ENCODE measurements at places on chromosomes 6 and 20.

DNA sequence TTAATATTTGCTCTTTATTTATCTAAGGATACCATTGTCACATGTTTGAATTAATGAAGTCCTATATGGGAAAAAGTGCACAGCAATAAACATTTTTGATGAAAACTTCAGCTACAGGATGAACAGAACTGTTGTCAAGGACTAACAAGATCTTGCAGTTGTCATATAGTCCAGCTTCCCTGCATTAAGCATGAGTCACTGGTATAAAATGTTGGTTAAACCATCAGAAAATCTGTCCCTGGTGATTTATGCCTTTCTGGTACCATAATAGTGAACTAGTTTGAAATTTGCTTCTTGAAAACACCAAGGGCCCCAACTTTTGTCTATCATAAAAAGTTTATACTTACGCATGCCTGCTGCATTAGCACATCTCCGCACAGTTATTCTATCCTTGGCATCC is 60.4 kb upstream of the RSPO3 start:
- no peak for DNase-seq

- DNase-seq: no peak
Observed at GRCh38 chr20:20562507-20562906, 149.9 kb downstream of the RALGAPA2 start.

DNA sequence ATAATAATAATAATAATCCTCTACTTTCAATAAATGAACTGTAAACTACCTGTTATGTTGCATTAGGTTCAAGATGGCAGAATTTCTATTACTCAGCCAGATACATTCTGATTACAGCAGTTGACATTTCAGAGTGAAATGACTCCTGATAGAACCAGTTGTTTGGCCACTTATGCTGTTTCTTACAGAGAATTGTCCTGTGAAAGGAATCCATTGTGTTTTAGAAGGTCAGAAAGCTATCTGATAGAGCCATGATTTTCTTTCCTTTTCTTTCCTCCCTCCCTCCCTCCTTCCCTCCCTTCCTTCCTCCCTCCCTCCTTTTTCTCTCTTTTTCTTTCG is 16.6 kb downstream of the GJA10 start:
- no peak for DNase-seq

- no peak for DNase-seq
Observed at GRCh38 chr6:5333658-5334057, 72.3 kb downstream of the FARS2 start.

DNA sequence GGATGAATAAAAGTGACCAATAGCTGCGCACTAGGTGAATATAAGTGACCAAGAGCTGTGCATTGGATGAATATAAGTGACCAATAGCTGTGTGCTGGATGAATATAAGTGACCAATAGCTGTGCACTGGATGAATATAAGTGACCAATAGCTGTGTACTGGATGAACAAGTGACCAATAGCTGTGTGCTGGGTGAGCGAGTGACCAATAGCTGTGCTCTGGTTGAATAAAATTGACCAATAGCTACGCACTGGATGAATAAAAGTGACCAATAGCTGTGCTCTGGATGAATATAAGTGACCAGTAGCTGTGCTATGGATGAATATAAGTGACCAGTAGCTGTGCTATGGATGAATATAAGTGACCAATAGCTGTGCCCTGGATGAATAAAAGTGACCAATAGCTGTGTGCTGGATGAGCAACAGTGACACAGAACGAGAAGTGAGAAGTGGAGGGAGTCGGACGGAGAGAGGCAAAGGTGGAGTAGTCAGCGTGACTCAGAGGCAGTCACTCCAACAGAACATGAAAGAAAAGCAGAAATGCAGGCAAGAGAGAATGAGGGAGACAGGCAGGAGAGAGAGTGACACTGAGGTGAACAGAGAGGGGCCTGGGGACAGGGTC is 38.5 kb downstream of the RBM38 start:
- DNase-seq: peak; percentile 60

- peak; percentile 11 for DNase-seq
Observed at GRCh38 chr6:35064757-35065440, 76.2 kb downstream of the TCP11 start.

DNA sequence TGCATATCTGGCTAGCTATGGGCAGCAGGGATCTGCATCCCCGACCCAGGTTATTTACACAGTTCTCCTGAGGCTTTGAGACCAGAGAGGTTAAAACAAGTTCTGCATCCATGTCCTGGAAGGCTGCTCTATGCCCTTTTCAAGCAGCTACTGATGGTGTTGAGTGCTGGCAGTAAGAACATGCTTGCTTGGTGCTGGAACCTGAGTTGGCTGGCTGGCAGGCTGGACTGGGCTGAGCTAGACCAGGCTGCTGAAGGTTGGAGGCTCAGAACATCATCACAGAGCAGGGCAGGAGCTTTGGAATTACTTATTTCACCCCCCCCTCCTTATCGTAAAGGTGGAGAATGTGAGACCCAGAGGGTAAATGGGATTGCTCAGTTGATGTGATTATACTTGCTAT is 16.9 kb upstream of the LRFN2 start:
- no peak for DNase-seq

- no peak for DNase-seq
Observed at GRCh38 chr6:73389854-73390253, 4.8 kb upstream of the DDX43 start.

DNA sequence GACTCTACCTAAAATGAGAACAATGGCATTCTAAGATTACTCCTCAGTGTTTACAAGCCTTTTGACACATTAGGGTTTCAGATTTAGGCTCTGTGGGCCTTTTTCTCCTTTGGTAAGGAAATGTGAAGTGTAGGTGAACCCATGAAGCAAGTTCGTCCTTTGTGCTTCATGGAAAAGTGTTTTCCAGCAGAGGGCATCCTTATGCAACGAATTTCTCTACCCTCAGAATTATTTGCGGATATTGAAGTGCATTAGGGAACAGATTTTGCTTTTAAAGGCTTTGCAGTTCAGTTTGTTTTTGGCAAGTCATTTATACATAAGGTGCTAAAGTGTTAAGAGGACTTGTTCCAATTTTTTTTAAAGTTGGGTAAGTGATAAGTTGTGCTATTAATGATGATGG is 55.7 kb upstream of the FERMT1 start:
- DNase-seq: no peak

DNA sequence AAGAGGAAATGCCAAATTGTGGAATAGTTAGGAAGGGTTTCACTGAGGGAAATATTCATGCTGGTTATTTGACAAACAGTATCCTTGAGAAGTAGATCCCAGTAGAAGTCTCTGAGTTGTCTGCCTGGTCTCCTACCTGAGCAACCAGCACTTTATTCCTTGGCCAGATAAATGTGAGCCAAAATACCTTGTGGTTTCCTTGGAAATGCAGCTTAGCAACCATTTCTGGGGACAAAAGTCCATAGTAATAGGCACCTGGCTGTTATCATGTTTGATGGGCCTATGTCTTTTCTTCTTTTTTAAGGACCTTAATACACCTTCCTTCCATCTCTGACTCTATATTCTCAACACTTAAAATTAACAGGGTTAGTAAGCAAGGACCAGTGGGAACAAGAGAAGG is 217.1 kb upstream of the MARCKS start:
- no peak for DNase-seq

DNA sequence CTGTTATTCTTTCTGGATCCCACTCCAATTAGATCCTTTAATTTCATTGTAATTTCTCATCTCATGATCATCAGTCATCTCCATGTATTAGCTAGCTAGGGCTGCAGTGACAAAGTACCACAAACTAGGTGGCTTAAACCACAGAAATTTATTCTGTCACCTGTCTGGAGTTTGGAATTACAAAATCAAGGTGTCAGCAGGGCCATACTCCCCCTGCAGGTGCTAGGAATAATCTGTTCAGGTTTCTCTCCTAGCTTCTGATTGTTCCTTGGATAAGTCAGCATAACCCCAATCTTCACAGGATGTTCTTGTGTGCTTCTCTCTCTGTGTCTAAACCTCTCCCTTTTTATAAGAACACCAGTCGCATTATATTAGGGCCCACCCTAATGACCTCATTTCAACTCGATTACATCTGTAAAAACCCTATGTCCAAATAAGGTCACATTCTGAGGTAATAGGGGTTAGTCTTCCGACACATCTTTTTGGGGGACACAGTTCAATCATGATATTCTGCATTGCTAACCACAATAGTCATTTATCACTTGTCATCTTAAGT is 40.5 kb downstream of the BEND6 start:
- DNase-seq: no peak

DNA sequence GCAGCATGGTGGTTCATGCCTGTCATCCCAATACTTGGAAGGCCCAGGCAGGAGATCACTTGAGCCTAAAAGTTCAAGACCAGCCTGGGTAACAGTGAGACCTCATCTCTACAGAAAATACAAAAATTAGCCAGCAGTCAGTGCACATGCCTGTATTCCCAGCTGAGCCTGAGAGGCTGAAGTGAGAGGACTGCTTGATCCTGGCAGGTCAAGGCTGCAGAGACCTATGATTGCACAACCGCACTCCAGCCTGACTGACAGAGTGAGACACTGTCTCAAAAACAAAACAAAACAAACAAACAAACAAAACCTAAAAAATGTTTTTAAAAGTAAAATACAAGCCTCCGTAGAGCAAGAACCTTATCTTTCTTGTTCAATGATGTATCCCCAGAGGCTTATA is 6.0 kb downstream of the CEP85L start:
- no peak for DNase-seq

GRCh38 chr6:134288538-134289203 is 29.2 kb downstream of the SGK1 start:
- DNase-seq: no peak

GRCh38 chr20:63553933-63554290 is at the start of gene FNDC11:
FNDC11 (plus strand) TSS chr20:63554159; CDS start chr20:63555664, 1,505 bp downstream.
- no peak for DNase-seq

GRCh38 chr6:112511441-112511840 is 164.3 kb downstream of the RFPL4B start:
- no peak for DNase-seq

DNA sequence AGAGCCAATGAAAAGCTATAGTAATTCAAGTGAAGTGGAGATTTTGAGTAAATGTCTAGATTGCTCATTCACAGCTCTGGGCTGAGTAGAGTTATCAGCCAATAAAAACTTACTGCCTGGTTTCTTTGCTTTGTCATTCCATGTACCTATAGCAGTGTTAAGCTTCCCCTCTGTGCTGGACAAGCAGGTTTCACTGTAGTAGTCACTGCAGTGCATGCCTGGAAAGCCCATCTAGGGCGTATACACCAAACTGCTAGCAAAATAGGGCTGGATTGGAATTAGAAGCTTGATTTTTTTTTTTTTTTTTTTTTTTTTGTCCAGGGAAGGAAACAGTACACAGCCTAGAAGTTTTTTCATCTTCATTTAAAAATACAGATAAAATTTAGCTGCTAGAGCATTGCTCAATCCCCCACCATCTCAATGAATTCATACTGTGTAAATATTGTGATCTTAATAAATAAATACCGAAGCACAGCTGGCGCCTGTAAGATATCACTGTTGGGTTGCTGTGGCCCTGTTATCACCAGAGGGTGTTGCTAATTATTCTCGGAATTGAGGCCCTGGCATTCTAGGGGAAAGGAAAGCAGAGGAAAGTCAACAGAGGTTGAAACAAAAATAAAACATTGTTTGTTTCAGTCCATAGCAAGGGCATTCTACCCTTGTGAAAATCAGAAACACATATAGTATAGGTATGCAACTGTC is 968.5 kb upstream of the GJE1 start:
- no peak for DNase-seq

- no peak for DNase-seq
Observed at GRCh38 chr6:1757131-1757530, 147.4 kb downstream of the FOXC1 start.

Measured in Right ventricle myocardium inferior (tissue), 1 donor.